ENCODE measurements at places on chromosomes 1 and 21.

GRCh38 chr1:197890936-197891335, 11.5 kb upstream of the C1orf53 start:
- no peaks in the 10 kb centered on the region for H3K36me3 ChIP-seq
- no peaks in the 10 kb centered on the region for H3K4me1 ChIP-seq
- H3K27ac ChIP-seq = no peak overlapping the region
- DNase-seq = no peak
- H3K4me3 ChIP-seq = no peak overlapping the region
- H3K27me3 ChIP-seq = no peaks in the 10 kb centered on the region

DNA sequence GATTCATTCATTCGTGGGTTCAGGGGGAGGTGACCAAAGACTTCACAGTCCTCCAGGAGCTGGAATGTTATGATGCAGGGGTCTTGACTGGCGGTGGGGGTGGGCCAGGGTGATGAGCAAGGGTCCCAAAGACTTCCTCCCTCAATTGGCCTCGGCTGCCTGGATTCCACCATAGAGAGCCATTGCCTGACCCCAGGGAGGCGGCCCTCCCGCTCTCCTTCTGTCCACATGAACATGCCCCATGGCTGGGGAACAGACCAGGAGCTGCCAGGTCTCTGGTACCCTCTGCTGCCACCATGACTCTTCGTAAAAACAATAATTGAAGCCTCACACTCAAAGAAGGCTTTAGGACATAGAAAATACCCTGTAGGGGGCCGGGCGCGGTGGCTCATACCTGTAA, 102.5 kb upstream of the CASZ1 start:
- H3K4me3 ChIP-seq = no peak overlapping the region
- no peaks in the 10 kb centered on the region for H3K36me3 ChIP-seq
- H3K27ac ChIP-seq = no peak overlapping the region
- peaks cover 13% of the 10 kb centered on the region for H3K4me1 ChIP-seq
- H3K27me3 ChIP-seq = peaks cover 7% of the 10 kb centered on the region
- no peak for DNase-seq

- no peaks in the 10 kb centered on the region for H3K27me3 ChIP-seq
- H3K4me3 ChIP-seq = no peak overlapping the region
- H3K4me1 ChIP-seq = peaks cover 24% of the 10 kb centered on the region
- no peak for DNase-seq
- H3K36me3 ChIP-seq = no peaks in the 10 kb centered on the region
- H3K27ac ChIP-seq = no peak overlapping the region
Measured at GRCh38 chr1:8682573-8682972, 134.9 kb downstream of the RERE start.

GRCh38 chr1:78519446-78519845, 28.7 kb downstream of the PTGFR start:
- no peak overlapping the region for H3K4me3 ChIP-seq
- H3K36me3 ChIP-seq = no peaks in the 10 kb centered on the region
- H3K4me1 ChIP-seq = no peaks in the 10 kb centered on the region
- H3K27me3 ChIP-seq = peaks cover 1% of the 10 kb centered on the region
- H3K27ac ChIP-seq = no peak overlapping the region
- no peak for DNase-seq

All from endothelial cell (in vitro differentiated cells).